Activated CD4-positive, alpha-beta T cell treated with anti-CD3 and anti-CD28 coated beads for 48 hours (primary cell): ENCODE measurements at places on chromosomes 2 and 18.

GRCh38 chr2:208406474-208407451 is at the start of gene PTH2R:
Gene PTH2R (plus strand): TSS chr2:208406792. CDS start chr2:208407044, 252 bp downstream.
- peak; percentile 22 for DNase-seq

GRCh38 chr2:27724905-27725701 is 46.4 kb upstream of the MRPL33 start:
- DNase-seq: no peak

DNA sequence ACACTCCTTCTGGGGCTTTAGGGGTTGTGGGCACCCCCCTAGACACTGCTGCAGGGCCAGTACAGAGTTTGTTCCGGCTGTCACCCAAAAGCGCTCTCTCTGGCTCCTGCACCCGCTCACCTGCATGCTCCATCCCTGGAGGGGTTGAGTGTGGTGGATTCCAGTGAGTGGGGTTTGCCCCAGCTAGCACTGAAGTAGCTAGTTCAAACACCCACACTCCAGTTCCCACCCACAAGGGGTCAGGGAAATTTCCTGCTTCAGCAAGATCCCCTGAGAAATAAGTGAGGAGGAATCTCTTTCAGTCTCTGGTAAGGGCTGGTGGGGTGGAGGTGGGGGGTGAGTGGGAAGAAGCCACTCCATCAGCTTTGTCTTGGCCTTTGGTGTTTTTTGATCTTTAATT is 73.6 kb downstream of the TMEM17 start:
- no peak for DNase-seq

DNA sequence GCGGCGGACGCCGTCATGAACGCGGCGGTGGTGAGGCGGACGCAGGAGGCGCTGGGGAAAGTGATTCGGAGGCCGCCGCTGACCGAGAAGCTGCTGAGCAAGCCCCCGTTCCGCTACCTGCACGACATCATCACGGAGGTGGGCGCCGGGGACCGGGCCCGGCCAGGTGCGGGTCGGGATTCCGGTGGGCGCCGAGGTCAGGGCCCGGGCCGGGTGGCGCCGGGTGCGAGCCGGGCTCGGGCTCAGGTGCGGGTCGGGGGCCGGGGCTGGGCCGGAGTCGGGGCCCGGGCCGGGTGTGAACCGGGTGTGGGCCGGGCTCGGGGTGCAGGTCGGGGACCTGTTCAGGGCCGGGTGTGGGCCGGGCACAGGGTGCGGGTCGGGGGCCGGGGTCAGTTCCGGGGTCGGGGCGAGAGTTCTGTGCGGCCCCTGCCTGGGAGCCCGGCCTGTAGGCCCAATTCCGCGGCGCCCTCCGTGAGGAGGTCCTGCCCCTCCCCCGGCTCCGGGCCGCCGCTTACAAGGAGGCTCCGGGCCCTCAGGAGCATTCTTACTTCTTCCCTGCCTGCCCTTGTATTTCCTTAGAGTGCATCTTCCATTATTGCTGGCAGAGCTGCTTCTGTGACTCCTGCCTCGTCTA is 447 bp downstream of the TRAF3IP1 start:
- no peak for DNase-seq
